ENCODE measurements at places on chromosomes 7 and 10. TPM values are rescaled to one million over a fixed set of nuclear protein-coding genes. Genes with fewer than 3 reads are reported as not detected.

The EPHB4 gene
- 48.1 TPM for total RNA-seq

The VIPR2 gene
- not detected for total RNA-seq

The EFCAB10 gene
- total RNA-seq, result 2.9 TPM

The FAM24B gene
- total RNA-seq, result 16.5 TPM

The PLPP4 gene
- total RNA-seq, result not detected

The ACSM6 gene
- total RNA-seq, result not detected

The ATP6V0E2 gene
- 61.1 TPM for total RNA-seq

The AKR1C2 gene
- total RNA-seq, result 4,029 TPM

The CD36 gene
- total RNA-seq, result 0.19 TPM

The OPALIN gene
- not detected for total RNA-seq

The FOXK1 gene
- 11.9 TPM for total RNA-seq

The TSPAN13 gene
- 16.8 TPM for total RNA-seq

The ARF5 gene
- 169 TPM for total RNA-seq

The ADCK2 gene
- 21.6 TPM for total RNA-seq

The BEND7 gene
- 9.5 TPM for total RNA-seq

The TAS2R41 gene
- total RNA-seq, result not detected

The DLX5 gene
- not detected for total RNA-seq

The CRYGN gene
- not detected for total RNA-seq

The RAB19 gene
- not detected for total RNA-seq

The SPOCK2 gene
- total RNA-seq, result 0.39 TPM

The CYP2C9 gene
- not detected for total RNA-seq

The FAM180A gene
- not detected for total RNA-seq

The CFAP46 gene
- total RNA-seq, result 1.5 TPM

The SH2D4B gene
- total RNA-seq, result not detected

The ZNF853 gene
- total RNA-seq, result 1.9 TPM

The CACNA2D1 gene
- total RNA-seq, result 10.9 TPM

The GPR26 gene
- total RNA-seq, result not detected

The ADAMTS14 gene
- total RNA-seq, result 0.14 TPM

The TUBAL3 gene
- 0.33 TPM for total RNA-seq

The SPDYE2B gene
- total RNA-seq, result not detected

The AKR1C8 gene
- not detected for total RNA-seq

The DPYSL4 gene
- total RNA-seq, result 19.3 TPM

The TFPI2 gene
- total RNA-seq, result 246 TPM

The AOC1 gene
- not detected for total RNA-seq

The LRRN3 gene
- not detected for total RNA-seq

The KIF5B gene
- total RNA-seq, result 74.6 TPM

The MIOS gene
- total RNA-seq, result 17.2 TPM

The ANKMY2 gene
- 12.5 TPM for total RNA-seq

The POU6F2 gene
- not detected for total RNA-seq

The ADAM22 gene
- total RNA-seq, result 0.06 TPM

The BET1 gene
- total RNA-seq, result 30.3 TPM

The ANKRD61 gene
- total RNA-seq, result 0.22 TPM

The IFRD1 gene
- total RNA-seq, result 32.2 TPM

The ZNF425 gene
- 1.9 TPM for total RNA-seq
